Activated B cell treated with CpG ODN at 0.5 μM for 24 hours (primary cell): ENCODE measurements at places on chromosomes 6 and 20. TPM values are rescaled to one million over a fixed set of nuclear protein-coding genes. Genes with fewer than 3 reads are reported as not detected.

The WFDC5 gene
- not detected in 2 replicates for total RNA-seq

The TIAM2 gene
- total RNA-seq: 10.9 and 13.0 TPM in 2 replicates

The HLA-DQA2 gene
- 231 and 237 TPM in 2 replicates for total RNA-seq

The EDEM2 gene
- total RNA-seq: 23.0 and 24.4 TPM in 2 replicates

The COL20A1 gene
- not detected in 2 replicates for total RNA-seq

The LCA5 gene
- total RNA-seq: 0.17 and 0.18 TPM in 2 replicates

The COL9A3 gene
- 33.2 and 37.6 TPM in 2 replicates for total RNA-seq

The TRERF1 gene
- total RNA-seq: 3.3 and 4.1 TPM in 2 replicates

The MRAP2 gene
- total RNA-seq: not detected in 2 replicates

The THBD gene
- total RNA-seq: not detected in 2 replicates
